ENCODE measurements at places on chromosomes 1 and 21. TPM values are rescaled to one million over a fixed set of nuclear protein-coding genes. Genes with fewer than 3 reads are reported as not detected.

- DNase-seq, result no peak
These were observed 49.9 kb downstream of the DISC1 start for GRCh38 chr1:231676487-231676886.

DNA sequence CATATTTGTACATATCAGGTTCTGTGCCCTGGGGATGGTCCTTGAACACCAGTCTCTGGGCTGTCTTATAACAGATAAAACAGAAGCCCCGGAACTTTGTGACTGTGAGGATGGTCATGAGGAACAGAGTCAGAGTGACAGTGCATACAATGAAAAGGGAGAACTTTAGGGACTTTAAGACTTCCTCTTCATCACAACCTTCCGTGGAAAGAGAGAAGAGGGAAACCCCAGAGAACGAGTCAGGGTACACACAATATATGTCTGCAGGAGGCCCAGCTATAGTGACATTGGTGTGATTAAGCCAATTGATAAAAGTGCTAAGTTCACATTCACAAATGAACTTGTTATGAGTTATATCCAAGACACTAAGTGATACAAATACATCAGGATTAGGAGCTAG is 32.1 kb downstream of the TLR5 start:
- DNase-seq, result no peak

GRCh38 chr1:23563755-23564374 is 4.6 kb upstream of the ID3 start:
- no peak for DNase-seq

GRCh38 chr1:163201906-163202305 is 810 bp downstream of the RGS5 start:
- DNase-seq, result no peak

GSTM1 gene
- total RNA-seq, result not detected

- peak; percentile 97 for DNase-seq
These were observed 22.8 kb downstream of the NEK7 start for GRCh38 chr1:198179556-198179981.

NIBAN1 gene
- total RNA-seq, result 16.0 TPM

PROK1 gene
- total RNA-seq, result not detected

- no peak for DNase-seq
These were observed 8.0 kb upstream of the YBX1 start for GRCh38 chr1:42674214-42674613.

C21orf91 gene
- total RNA-seq, result 8.4 TPM

- DNase-seq, result no peak
These were observed 86.7 kb downstream of the CCDC185 start for GRCh38 chr1:223479718-223480425.

- DNase-seq, result no peak
These were observed 90.0 kb downstream of the NOS1AP start for GRCh38 chr1:162159515-162159914.

GRCh38 chr1:224211206-224211962 is 28.3 kb downstream of the DEGS1 start:
- DNase-seq, result no peak

TNFRSF8 gene
- not detected for total RNA-seq

- no peak for DNase-seq
These were observed 27.4 kb upstream of the HRNR start for GRCh38 chr1:152251391-152251790.

GRCh38 chr1:8285965-8286364 is 31.9 kb upstream of the SLC45A1 start:
- no peak for DNase-seq

DNA sequence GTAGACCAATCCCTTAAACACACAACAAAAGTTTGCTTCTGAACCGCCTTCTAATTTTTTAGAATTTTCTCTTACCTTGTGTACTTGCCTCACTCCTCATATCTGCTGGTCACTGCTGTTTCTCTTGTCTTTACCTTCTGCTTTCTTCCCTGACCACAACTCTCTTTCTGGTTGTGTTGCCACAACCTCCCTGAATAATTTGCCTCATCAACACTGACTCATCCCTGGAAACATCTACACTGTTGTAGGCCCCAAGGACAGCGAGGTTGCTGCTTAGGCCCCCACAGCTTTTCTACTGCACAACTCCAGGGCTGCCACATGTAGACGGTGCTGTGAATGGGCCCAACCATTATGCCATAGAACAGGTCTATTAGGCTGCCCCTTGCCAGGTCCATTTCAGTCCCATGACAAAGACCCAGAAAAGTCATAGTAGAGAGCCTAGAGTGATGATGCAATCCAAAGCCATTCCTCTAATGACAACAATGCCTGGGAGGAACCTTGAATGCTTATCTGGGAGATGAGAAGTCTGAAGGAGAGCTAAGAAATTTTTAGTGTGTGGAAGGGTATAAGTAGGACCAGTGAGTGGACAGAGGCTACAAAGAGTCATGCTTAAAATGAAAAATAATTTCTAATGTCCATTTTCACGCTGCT is 36.6 kb upstream of the LCE5A start:
- no peak for DNase-seq

- DNase-seq, result no peak
These were observed 1234.4 kb downstream of the KCNT2 start for GRCh38 chr1:195373856-195374255.

- DNase-seq, result no peak
These were observed 24.7 kb downstream of the SCCPDH start for GRCh38 chr1:246748867-246749266.

- peak; percentile 61 for DNase-seq
These were observed 35.1 kb upstream of the EYA3 start for GRCh38 chr1:28123461-28123961.

SDC3 gene
- total RNA-seq, result 16.7 TPM

DNA sequence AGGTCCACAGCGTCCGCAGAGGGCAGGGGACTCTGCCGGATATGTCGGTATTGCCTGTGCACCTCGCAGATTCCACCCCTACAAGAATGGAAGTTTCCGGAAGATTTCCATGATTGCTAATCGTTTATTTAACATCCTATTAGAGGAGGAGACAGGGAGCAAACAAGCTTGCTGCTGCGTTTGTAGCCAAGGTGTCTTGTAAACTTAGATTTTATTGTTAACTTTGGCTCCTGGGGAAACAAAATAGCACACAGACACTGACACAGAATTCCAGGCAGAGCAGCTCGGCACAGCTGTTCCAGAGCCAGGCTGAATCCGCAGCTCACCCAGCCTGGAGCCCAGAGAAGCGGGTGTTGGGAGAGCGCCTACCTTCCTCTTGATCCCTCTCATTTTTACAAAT is 75.7 kb downstream of the AJAP1 start:
- DNase-seq, result no peak

GRCh38 chr1:23483321-23484252 is at the start of gene ASAP3:
ASAP3 (minus strand) TSS chr1:23484179; CDS start chr1:23484133, 46 bp downstream.
- DNase-seq, result no peak

- no peak for DNase-seq
These were observed 122.2 kb downstream of the SIK1 start for GRCh38 chr21:43304621-43305335.

DNA sequence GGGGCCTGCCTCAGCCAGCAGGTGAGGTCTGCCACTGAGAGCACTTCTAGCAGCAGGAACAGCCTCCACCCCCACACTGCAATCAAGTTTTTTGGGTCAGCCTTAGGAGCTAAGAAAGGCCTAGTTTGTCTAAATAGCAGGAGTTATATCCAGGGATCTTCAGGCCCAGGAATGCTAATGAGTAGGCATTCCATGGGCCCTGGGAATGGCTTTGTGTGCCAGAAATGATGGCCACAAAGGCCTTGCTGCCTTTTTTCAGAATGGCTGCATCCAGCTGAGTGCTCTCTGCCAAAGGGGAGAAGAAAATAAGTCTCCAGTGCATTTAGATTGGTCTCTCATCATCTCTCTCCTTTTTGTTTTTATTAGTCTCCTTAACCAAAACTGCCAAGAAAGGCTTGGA is 2.8 kb downstream of the MRTO4 start:
- DNase-seq, result no peak

DNA sequence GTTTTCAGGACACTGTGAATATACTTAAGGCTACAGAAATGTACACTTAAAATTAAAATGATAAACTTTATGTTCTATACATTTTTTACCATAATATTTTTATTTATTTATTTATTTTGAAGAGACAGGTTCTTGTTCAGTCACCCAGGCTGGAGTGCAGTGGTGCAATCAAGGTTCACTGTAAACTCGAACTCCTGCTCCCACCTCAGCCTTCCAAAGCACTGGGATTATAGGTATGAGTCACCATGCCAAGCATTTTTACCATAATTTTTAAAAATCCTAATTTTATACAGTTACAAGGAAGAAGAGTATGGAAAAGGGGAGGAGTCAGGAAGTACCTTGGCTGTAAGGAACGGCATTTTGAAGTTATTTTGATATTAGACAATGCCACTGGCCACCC is 23.6 kb upstream of the ANGPTL3 start:
- DNase-seq, result no peak

GRCh38 chr1:5191470-5191869 is 537.1 kb downstream of the AJAP1 start:
- no peak for DNase-seq

RAP1GAP gene
- total RNA-seq, result 2.3 TPM

DNA sequence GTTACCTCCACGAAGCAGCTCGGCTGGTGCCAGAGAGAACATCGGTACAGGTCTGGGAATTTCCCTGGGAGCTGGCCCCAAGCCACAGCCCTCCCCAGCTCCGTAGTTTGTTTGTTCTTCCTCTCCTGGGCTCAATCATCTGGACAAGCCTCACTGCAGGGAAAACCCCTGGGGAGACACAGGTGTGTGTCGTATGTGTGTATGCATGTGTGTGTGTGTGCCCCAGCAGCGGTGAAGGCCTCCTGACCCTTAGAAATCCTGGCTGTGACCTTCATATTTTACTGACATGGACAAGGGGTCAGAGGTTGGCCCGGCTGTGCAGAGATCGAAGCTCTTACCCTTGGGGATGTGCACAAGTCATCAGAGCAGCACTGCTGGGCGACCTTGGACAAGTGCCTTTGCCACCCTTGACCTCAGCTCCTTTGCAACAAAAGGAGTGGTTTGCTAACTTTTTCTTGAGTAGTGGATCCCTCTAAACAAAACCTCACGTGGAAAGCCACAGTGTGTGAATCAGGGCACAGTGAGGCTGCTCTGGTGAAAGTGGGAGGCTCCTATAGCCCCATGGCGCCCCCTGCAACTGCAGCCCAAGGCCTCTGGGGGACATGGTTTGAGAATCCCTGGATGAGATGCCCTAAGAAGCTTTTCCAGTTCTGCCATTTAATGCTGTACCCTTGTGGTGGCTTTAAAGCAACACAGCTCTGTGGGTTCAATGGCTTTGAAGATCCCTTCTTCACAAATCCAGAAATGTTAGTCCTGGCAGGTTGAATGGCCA is 12.3 kb upstream of the IL22RA1 start:
- DNase-seq, result no peak

GRCh38 chr1:29529677-29530278 is 293.5 kb downstream of the PTPRU start:
- no peak for DNase-seq

SH2D5 gene
- 0.56 TPM for total RNA-seq

DNA sequence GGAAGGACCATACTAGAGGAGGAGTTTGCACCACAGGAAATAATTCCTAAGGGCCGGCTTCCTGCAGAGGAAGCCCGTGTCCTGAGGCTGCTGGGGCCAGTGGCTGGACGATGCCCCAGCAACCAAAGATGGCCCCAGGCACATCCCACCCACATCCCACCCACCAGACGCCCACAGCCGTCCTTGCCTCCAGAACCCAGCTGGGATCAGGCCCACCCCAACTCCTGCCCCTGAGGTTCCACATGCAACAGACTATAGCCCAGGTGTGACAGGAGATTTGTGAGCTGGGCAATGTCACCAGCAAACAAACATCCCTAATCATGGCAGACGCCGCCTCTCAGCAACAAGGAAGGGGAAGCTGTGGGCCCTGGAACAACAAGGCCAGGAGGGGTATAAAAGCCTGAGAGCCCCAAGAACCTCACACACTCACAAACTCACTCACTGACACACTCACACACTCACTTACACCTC is at the start of gene KRTAP10-9:
Gene KRTAP10-9, plus strand, starts transcription at position 421 of the 471 bp plus-strand sequence. CDS start 79 bp downstream, outside the sequence.
- DNase-seq, result no peak

- peak; percentile 26 for DNase-seq
These were observed 1.0 kb upstream of the ATP2B4 start for GRCh38 chr1:203625628-203626019.
